ENCODE measurements at places on chromosomes 5 and 9.

DNA sequence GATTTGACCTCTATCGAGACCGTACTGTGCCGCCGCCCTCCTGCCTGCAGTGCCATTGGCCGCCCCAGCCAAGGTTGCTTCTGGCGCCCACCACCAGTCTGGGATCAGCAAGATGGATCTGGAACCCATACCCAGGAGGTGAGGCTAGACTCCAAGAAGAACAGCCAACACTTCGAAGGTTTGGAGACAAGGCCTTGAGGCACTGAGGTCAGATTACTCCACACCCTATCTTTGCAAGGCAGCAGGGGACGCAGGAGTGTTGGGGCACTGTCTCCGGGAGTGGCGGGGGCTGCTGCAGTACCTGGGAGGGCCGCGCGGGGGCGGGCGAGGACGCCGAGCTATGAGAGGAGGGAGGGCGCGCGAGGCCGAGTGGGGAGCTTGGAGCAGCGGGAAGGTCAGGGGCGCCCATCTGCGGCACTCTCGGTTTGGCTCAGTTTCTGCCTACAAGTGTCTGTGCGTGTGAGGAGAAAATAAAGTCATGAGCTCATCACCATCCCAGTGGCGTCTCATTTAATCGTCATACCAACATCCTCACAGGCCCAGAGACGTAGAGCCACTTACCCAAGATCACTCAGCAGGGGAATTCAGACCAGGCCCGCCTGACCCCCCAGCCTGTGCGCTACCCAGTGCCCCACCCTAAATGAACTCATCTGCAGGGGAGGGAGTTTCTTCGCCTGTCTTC is 20.5 kb upstream of the PSD2 start:
- peak; percentile 74 for DNase-seq

GRCh38 chr9:114823441-114823840 is 17.6 kb upstream of the TNFSF15 start:
- DNase-seq: no peak

- DNase-seq: no peak
Observed at GRCh38 chr5:10451137-10451824, 9.6 kb downstream of the ROPN1L start.

- DNase-seq: no peak
Observed at GRCh38 chr9:80797101-80797829, 892.1 kb downstream of the TLE1 start.

- DNase-seq: peak; percentile 21
Observed at GRCh38 chr5:96868603-96869371, 7.5 kb upstream of the ERAP2 start.

DNA sequence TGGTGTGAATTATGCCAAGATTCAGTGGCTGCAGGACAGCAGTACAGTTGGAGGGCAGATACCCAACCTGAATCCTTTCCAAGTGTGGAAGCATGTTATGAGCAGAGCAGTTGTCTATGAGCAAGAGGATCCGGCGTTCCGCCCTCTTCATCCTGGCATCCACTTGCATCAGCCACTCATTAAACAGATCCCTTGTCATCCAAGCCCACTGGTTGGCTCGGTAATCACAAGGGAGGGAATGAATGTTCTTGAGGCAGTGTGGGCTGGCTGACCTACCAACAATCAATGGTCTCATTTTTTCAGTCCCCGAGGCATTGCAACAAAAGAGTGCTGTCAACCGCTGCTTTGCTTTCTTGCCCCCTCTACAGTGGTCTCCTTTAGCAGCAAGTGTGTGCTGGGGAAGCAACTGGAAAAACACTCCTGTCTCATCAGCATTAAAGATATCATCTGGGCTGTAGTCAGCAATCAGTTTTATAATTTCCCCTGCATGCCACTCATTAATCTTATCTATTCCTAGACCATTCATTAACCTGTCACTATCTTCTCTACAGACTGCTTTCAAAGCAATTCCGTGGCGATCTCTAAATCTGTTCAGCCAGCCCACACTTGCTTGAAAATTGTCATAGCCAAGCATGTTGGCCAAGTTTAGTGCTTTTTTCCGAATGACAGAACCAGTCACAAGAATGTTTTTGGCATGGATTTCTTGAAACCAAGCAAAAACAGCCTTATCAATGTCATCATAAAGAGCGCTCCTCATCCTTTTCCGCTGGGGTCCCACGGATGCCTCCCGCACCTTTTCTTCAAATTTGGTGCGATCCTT is 4.9 kb downstream of the TIGD6 start:
- DNase-seq: no peak

DNA sequence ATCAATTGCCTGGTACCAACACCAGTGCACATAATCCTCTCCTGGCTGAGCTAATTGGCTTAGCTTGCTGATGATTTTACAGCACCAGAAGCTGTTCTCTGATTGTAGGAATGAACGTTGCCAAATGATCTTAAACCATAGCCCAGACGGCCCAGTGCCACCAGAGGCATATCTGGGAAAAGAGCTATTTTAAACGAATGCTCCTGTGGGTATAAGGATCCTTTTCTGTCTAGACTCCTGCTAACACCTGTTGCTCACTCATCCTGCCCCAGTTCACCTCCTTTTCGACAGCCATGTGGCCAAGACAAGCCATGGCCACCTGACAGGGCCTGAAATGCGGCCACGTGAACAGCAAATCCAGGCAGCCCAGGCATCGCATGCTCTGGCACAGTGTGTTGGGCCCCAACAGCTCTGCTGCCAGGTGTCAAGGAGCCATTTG is 289.9 kb upstream of the SLC30A5 start:
- no peak for DNase-seq
